ENCODE measurements at places on chromosomes 7 and 10.
A peak's percentile ranks its signal among the peaks of the same experiment; 100 is the strongest.

DNA sequence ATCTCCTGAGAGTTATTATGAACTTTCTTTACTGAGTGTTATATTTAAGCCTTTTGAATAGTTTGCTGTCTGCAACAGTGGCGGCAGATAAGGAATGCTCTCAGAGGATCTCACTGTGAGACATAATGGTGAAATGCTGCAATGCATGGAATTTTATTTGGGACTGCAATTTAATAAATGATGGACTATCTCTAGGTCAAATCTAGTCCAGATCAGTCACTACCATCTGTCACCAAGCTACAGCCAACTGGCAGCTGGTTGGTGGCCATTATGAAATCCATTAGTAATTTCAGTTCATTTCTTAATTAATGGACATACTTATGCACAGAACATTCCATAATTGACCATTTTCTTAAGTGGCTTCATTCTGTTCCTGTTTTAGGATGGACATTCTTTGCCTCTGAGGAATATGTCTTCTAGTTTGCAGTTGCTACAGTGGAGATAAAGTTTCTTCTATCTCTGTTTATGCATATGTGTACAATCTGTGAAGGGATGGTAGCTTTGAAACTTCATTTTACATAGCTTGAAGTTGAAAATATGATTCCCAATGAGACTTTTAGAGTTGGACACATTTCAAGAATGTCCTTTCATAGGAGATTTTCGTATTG, 586.6 kb downstream of the SUGCT start:
- no peak for DNase-seq

DNA sequence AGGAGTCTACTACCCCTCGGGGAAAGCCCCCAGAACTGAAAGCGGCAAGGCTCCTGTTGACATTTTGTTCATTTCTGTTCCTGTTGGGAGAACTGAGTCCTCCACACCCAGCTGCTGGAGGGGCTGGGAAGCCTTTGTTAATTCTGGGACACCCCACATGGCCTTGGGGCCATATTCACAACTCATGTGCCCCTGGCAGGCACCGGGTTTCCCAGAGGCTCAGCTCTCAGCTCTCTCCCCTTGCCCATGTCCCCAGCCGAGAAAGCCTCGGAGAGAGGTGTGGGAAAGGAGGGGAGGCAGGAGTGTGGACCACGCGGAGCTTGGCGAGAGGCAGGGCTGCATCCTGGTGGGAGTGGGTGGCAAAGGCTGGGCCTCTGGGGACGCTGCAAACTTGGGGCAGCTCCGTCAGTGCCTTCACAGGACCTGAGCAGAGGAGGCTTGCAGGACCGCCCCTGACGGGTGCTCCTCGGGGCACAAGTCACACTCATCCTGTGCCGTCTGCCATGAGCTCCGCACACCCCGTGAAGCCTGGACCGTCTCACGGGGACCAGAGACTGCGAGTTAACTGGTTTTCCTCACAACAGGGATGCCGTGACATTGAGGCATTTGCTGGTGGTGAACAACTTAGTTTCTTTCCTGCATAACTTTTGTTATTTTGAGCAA, 140.9 kb downstream of the DNAJB6 start:
- no peak for DNase-seq

GRCh38 chr7:22127835-22128527, 182.3 kb upstream of the CDCA7L start:
- DNase-seq: no peak

DNA sequence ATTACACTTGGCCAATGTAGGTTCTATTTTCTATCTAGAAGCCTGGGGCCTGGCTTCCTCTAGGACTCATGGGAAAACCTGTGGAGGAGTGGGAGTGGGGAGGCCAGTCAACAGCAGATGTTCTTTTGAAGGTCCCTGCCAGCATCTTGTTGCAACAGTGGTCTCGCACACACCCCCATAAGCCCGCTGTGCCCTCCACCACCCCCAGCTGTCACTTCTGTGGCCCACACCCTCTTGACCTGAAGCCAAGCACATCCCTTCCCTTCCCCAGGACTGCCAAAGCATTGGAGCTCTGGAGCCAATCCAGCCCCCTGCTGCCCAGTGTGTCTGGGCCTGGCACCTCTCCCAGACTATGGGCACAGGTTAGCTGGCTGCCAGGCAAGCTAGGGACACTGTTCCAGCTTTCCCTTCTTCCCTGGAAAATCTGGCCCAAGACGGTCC, 1.9 kb upstream of the STX1A start:
- DNase-seq: no peak

GRCh38 chr10:28620251-28620650, 57.1 kb upstream of the BAMBI start:
- DNase-seq: peak; percentile 50

- DNase-seq: no peak
Measured at GRCh38 chr10:71587941-71588573, 131.5 kb downstream of the C10orf105 start.

GRCh38 chr10:129193148-129193547, 273.9 kb upstream of the MGMT start:
- no peak for DNase-seq

DNA sequence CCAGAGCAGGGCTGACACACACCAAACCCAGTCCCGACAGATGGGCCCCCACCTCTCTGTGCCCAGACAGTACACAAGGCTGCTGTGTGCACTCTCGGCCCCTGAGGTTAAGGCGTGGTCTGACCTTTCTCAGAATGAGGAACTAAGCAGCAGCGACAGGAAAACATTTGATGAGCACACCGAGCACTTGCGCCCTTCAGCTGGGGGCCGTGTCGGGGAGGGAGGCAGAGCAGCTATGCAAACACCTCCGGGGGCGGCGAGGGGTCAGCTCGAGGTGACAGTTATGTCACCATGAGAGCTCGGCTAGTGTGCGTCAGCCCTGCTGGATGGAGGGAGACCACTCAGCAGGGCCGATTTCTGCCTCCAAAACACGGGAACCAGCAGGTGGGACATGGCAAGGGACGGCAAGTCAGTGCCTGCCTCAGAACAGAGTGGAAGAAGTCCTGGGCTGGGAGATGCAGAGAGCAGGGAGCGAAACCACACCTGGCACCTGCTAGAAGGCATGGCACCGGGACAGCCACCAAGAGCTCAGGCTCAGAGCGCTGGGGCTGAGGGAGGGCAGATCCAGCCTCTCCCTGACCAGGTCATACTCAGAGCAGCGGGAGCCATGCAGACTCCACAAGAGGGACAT, 57.4 kb downstream of the CHST15 start:
- DNase-seq: peak; percentile 96

DNA sequence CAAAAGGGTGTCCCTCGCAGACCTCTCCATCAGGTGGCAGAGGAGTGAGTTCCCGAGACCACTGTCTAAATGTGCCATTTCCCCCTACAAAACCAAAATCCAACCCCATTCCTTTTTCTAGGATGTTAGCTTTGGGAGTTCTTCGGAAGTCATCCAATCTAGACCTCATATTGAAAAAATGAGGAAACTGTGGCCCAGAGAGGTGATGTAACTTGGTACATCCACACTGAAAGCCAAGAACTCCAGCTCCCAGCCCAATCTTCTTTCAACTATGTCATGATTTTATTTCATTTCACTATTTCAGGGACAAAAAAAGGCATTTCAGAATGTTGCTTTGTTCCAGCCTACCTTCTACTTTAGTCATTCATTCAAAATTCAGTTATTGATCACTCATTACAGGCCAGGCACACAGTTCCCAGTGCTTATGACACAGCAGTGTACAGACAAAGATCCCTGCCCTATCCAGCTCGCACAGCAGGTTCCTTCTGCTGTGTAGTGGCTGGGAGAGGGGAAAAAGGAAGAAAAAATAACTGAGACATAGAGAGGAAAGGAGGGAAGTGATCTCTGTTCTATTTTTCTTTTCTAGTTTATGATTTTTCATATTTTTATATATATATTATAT, 35.8 kb downstream of the SCRN1 start:
- peak; percentile 32 for DNase-seq

- peak; percentile 47 for DNase-seq
Measured at GRCh38 chr10:77629775-77630506, 7.7 kb downstream of the KCNMA1 start.

- no peak for DNase-seq
Measured at GRCh38 chr10:75263806-75264205, 28.0 kb upstream of the COMTD1 start.

DNA sequence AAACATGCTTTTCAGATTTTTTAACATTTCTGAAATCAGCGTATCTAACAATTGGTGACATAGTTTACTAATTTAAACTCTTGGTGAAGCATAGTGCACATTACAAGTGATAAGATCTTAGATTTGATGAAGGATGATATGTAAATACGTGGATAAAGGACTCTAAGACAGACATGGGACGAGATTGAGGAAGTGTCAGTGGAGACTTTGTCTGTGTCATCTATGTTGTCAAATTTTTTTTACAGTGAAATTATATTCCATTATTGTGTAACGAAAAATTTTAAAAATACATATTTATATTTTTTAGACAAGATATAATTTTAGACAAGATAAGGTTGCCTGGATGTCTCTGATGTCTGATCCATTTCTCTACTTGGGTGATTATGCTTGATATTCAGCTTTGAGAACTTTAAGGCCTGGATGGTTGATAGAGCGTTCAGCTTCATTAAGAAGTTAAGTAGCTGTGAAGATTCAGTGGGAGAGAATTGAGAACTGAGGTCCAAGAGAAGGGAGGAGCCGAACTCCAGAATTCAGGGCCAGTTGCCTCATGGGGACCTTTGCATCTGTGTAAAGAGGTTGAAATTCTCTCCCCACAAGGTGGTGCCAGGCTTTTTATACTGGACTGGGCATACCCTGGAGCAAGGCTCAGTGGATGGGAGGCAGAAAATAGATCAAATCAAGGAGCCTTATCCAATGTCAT, 62.7 kb downstream of the KAT6B start:
- peak; percentile 28 for DNase-seq

GRCh38 chr7:77450613-77451012, 34.5 kb upstream of the GSAP start:
- no peak for DNase-seq

GRCh38 chr7:42876182-42877068, 35.4 kb downstream of the C7orf25 start:
- DNase-seq: peak; percentile 32

DNA sequence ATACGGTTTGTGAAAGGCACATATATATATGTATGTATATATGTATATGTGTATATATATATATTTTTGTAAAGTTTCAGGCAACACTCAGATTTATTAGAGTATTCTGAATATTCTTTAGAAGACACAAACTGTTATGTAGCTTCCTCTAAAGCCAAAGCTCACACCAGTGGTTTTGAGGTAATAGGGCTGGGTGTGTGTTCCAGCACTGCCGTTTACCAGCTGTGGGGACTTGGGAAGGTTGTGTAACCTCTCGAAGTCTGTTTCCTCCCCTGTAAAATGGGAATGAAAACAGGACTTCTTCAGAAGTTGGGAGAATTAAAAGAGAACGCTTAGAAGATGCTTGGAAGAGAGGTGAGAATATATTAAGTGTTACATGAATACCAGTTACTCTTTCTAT, 94.8 kb downstream of the PRPF18 start:
- no peak for DNase-seq

DNA sequence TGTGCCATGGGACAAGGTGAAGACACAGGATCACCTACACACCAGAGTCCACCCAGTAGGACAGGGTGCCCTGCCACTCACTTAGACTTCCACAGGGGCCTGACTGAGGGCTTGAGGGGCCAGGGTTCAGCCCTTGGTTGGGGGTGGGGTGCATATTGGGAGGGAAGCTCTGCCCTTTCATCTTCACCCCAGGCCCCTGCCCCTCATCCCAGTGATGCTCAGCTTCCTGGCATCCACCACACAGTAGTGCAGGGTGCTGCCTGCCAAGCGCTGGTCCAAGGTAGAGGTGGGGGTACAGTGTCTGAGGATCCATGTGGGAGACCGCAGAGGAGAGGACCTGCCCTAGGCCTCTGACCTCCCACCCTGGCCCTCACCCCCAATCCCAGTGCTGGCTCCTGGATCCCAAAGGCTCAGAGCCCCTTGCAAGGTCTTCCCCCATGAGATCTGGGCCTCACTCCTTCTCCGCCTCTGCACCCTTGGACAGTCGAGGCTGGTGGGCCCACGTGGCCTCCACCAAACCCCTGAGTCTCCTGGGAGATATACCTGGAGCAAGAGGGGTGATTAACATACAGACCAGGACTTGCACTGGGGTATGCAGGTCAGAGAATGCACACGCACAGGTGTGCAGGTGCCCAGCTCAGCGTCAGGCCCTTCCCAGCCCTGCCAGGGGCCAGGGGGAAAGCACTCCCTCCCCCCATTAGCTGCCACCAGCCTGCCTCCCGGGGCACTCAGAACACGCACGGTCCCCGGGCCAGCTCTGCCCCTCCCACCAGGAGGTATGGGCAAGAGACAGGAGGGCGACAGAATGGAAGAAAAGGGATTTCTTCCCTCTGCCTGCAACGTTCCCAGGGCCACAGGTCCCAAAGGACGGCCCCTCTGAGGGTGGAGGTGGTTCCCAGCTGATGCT, 8.6 kb upstream of the IRF5 start:
- no peak for DNase-seq

- DNase-seq: no peak
Measured at GRCh38 chr10:110340816-110341215, 36.1 kb upstream of the SMNDC1 start.

GRCh38 chr7:35701287-35701900, 6.5 kb upstream of the HERPUD2 start:
- DNase-seq: no peak

- peak; percentile 90 for DNase-seq
Measured at GRCh38 chr7:5237286-5237685, 45.5 kb upstream of the SLC29A4 start.

- no peak for DNase-seq
Measured at GRCh38 chr10:90111671-90112070, 410.3 kb downstream of the KIF20B start.

- DNase-seq: peak; percentile 29
Measured at GRCh38 chr10:88389456-88389855, 193.7 kb downstream of the RNLS start.

DNA sequence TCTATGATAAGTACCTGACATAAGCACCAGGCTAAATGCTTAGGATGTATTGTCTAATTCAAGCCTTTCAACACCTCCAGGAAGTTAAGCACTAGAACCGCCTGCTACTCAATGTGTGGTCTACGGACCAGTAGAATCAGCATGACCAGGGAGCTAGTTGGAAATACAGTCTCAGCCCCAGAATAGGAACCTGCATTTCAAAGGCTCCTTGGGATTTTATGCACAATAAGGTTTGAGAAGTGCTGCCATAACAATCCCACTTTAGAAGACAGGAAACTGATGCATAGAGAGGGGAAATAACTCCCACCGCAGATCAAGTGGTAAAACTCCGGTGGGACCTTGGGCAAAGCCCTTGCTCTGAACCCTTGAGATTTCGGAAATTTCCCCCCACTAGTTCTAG, 8.8 kb upstream of the DUSP5 start:
- no peak for DNase-seq

- no peak for DNase-seq
Measured at GRCh38 chr10:107443813-107444212, 279.3 kb upstream of the SORCS1 start.

GRCh38 chr10:94046098-94046497, 52.4 kb downstream of the PLCE1 start:
- DNase-seq: no peak
